Hematopoietic multipotent progenitor cell treated with erythropoietin and hydrocortisone succinate and interleukin-3 and kit ligand, for 15 days (in vitro differentiated cells): ENCODE measurements at places on chromosomes 13 and 19.

DNA sequence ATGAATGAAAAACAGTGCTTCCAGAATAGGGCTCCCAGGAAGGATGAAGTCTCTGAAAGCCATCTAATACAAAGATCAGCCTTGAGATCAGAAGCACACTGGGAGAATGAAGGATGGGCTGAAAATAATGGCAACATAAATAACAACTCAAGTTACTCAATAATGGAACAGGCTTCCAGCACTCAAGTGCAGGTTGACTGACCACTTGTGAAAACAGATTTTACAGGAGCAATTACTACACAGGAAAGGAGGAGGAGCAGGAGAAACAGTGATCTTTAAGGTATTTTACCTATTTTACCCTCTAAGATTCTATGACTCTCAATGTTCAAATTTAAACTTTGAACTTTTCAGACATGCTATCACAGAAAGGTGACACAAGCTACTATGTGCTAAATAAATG, 106.0 kb downstream of the USP12 start:
- no peak for DNase-seq

GRCh38 chr19:30854207-30854606, 482.0 kb downstream of the ZNF536 start:
- no peak for DNase-seq

DNA sequence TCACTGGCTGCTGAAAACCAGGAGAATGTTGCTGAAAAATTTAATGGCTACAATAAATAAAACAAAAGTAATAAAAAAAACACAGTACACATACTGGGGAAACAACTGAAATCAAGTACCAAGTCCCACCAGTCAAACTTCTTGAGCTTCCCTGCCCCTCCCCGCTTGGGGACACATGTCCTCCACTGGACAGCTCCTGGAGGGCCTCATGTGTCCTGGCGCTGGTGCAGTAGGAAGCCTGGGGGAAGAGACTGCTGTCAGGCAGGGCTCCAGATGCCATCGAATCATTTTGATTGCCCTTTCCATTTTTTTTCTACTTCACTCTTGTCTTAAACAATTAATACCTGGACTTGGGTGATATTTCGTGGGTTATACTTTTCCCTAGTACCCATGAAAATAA, 26.6 kb upstream of the SLC35E1 start:
- DNase-seq: no peak

GRCh38 chr13:97318532-97318931, 96.4 kb downstream of the MBNL2 start:
- no peak for DNase-seq

GRCh38 chr13:51158365-51158764, 47.3 kb upstream of the C13orf42 start:
- DNase-seq: no peak

GRCh38 chr19:35421362-35421761, 26.7 kb upstream of the FFAR2 start:
- DNase-seq: no peak

GRCh38 chr13:97749174-97749573, 204.3 kb upstream of the IPO5 start:
- DNase-seq: no peak

DNA sequence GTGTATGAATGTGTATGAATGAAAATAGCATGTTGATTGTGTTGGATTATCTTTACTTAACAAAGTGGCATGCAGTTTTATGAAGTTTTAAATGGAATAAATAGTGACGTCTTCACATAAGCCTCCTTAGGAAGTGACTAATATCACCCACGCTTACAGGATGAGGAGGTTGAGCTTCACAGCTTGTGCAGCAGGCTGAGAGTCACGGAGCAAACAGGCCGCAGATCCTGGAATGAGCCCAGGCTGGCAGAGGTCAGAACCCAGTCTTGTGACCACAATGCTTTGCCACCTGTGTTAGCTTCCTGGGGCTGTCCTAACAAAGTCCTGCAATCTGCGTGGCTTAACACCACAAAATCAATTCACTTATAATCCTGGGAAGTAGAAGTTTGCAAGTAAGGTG, 20.8 kb downstream of the LAIR2 start:
- no peak for DNase-seq

DNA sequence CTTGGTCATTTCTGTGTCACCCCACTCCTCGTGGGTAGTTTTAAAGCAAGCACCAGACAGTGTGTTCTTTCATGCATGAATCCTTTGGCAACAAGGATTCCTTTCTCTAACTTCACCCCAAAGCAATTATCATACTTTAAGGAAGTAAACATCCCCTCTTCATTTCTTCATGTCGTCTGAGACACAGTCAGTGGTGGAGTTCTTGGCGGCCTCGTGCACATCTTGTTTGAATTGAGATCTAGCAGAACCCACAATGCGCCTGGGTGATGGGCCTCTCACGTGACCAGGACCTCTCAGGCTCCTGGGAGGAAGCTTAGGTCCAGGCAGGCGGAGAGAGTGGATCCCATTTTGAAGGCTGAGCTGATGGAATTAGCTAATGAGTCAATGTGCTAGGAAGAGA, 2.6 kb downstream of the ACSBG2 start:
- DNase-seq: no peak

GRCh38 chr19:53019684-53020083, 6.0 kb downstream of the ERVV-1 start:
- DNase-seq: no peak

- DNase-seq: no peak
Observed at GRCh38 chr19:55528030-55528803, 8.7 kb downstream of the SBK2 start.

GRCh38 chr19:4583961-4584669, 24.6 kb upstream of the SEMA6B start:
- DNase-seq: no peak

DNA sequence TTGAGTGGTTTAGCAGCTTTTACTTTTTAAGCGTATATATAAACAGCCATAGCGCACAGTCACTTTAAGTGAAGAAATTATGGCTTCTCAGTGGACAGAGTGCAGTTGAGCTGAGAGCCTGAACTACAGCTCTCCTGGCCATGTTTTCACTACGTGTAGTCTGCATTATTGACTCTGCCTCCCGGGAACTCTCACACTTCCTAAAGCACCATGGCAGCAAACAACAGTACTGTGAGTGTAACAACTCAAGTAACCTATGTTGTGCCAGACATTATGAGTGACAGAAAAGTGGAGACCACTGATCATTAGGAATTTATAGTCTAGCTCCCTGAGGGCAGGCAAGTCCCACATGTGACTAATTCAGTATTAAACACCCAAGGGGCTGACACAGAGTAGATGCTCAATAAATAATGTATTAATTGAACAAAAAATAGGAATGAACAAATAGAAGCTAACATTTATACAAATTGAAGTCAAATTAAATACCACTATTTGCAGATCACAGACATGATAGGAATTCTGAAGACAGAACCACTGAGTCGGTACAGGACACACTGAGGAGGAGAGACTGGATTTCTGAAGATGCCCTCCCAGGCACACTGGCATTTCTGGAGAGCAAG, 19.7 kb downstream of the EFNB2 start:
- no peak for DNase-seq

DNA sequence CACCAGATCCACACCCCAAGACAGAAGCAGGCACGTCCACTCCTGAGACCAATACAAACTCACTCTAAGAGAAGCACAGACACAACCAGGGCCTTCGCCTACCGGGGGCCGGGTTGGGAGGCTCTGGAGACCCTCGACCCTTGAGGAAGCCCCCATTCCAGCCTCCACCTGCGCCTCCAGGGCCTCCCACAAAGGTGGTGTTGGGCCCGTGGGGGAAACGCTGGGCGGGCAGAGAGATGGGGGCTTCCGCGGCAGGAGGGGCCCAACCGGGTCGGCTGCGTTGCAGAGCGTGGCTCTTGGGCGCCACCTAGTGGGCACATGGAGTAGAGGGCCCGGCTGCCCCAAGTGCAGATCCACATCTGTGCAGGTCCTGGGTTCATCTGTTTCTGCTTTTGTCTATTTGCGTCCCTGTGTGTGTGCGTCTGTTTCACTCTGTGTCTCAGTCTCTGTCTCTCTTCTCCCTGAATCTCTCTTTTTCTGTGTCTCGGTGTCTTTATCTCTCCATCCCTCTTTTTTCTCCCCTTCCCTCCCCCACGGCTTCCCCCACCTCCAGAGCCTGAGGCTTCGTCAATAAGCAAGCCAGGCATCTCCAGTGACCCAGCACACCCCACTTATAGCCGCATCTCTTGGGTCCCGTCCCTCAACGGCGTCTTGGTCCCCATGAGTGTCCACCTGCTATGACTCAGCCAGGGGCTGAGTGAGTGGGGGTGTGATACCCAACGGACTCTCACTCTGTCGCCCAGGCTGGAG, 10.5 kb upstream of the TINCR start:
- DNase-seq: peak; percentile 72

GRCh38 chr19:44819246-44819832, 10.4 kb downstream of the BCAM start:
- no peak for DNase-seq

GRCh38 chr19:45138303-45138751, 22.5 kb downstream of the NKPD1 start:
- DNase-seq: no peak

DNA sequence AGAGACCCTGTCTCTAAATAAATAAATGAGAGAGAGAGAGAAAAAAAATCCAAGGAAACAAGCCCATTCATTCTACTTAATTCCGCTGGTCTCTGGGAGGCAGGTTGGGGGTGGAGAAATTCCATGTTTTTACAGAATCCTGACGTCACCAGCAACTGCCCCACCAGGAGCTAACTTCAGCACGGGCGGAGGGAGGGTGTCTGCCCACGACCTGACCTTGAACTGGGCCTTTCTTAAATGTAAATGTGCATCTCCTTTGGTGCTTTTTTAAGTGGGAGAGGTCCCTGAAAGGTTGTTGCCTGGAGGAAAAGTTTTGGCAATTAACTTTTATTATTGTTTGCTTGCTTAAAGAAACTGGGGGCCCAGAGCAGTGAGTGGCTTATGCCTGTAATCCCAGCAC, 15.5 kb downstream of the KLF2 start:
- no peak for DNase-seq

- DNase-seq: no peak
Observed at GRCh38 chr13:100382785-100383184, 205.8 kb downstream of the GGACT start.

DNA sequence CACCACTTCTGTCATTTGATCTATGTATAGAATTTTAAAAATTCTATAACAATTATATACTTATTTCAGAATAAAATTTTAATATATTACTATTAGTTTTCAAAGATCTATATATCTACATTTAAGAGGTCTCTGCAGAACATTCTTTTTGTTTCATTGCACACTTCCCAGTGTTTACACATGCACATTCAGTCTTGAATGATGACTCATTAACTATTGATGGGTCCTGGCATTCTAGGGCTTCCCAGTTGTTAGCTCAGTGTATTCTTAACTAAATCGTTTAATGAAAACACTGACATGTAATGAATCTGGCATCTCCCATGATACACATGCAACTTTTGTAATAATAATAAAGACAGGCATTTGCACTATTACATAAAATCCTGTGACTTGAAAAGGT, 324.6 kb downstream of the KLF12 start:
- DNase-seq: no peak

GRCh38 chr19:55465460-55466240, 1.1 kb upstream of the C19orf85 start:
- no peak for DNase-seq

DNA sequence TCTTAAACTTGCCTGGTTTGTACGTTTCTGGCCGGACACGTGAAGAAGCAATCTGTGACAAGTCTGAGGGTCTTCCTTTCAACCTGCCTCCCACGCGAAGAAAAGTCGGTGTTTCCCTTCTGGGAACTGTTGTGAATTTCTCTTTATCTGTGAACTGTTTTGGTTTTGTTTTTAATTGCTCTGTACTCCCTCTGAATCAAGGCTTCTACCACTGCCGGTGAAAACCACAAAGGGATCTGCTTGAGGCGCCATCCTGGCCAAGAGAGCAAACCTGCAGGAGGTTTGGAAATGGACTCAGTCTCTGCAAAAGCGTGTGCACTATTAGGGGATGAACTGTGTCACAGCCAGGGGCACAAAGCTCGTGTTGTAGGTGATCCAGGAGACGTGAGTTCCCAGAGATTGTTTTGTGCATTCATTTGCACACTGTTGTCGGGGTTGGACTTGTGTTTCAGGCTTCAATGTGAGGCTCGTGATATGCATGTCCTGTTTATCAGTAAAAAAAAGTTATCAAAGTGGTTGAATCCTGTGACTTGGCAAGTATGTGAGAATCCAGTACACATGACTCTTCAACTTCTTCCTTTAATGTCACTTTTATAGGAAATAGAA, 9.7 kb downstream of the SIGLEC8 start:
- no peak for DNase-seq

DNA sequence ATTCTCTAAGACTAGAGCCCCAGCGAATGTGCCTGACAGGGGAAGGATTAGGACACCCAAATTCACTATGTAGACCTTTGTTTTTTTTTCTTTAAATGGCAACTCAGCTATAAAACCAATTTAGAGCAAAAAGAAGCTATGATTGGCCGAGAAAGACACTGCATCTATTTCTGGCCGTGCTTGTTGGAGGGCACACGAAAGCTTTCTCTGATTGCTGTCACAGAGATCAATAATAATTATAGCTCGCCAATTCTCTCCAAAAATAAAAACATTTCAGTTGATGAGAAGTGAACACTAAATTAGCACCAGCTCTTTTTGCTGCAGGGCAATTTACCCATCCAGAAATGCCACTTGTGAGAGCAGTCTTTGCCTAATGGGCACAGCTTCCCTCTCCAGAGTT, 31.2 kb downstream of the CBY2 start:
- no peak for DNase-seq

DNA sequence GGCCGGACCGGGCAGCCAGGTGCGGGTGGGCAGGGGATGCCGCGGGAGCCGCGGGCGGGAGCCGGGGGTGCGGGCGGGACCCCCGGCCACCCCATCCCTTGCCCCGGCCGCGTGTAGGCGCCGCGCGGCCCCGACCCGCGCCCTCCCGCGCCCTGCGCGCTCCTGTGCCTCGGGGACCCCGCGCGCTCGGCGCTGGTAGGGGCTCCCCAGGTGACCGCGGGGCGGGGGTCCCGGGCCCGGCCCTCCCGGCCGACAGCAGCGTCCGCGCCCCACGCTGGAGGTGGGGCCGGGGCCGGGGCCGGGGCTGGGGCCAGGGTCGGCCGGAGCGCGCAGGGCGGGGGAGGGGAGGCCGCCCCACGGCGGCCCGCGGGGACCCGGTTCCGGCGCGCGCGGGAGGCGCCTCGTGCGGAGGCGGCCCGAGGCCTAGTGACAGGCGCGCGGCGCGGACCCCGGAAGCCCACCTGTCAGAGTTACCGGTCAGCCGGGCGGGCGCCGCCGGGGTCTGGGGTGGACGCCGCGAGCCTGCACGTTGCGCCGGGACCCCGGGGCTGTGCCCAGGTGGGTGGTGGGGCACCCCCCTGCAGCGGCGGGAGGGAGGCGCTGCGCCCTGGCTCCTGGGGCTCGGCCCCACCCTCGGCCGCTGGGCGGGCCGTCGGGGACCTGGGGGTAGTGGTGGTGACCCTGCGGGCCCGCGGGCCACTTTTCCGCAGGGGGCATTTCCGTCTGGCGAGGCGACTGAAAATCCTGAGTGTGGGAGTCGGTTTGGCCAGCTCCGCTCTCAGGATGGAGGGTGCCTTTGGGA, 518 bp downstream of the TFDP1 start:
- DNase-seq: peak; percentile 18

- DNase-seq: no peak
Observed at GRCh38 chr13:91563799-91564198, 165.4 kb downstream of the GPC5 start.

GRCh38 chr19:46514589-46515289, 19.1 kb upstream of the PNMA8B start:
- no peak for DNase-seq

- no peak for DNase-seq
Observed at GRCh38 chr13:23949200-23949599, 51.9 kb upstream of the C1QTNF9B start.
